Kidney (tissue), 22 donors: ENCODE measurements at places on chromosomes 5 and 9.

- no peak for DNase-seq
Measured at GRCh38 chr9:99607842-99608448, 213.7 kb upstream of the NR4A3 start.

DNA sequence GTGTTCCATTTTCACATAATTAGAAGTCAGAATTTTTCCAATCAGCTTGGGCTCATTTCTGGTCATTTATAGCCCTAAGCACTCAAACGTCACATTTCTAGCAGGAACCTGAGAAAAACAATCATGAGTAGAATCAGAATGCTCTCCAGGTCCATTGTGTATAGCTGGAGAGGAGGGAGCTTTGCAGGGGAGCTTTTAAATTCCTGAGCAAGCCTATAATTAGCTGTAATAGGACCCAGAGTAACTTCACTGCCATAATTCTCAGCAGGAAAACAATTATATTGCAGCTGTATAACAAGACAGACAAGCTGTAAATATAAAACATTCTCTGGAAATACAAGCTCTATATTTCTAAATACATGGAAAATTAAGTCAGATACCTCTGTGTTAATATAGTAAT, 637.6 kb upstream of the SGCD start:
- no peak for DNase-seq

DNA sequence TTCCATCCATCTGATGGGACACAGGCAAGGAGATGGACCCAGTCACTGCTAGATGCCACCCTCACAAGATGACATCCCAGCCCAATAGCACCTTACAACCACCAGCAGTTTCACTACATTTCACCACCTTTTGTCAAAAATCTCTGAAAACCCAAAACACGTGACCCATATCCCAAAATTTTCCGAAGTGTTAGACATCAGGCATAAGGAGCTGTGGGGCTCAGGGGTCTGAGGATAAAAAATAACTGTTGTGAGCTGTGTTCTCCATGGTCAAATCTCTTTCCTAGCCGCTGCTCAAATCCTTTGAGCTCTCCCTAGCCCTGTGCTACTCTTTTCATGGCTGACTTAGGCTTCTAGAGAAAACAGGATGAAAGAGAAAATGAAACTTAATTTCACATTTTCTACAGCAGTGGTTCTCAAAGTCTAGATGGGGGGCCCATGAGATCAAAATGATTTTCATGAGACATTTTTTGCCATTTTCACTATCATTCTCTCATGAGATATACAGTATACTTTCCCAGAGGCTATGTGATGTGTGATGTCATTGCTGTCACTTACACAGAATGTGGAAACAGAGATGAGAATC, 40.7 kb downstream of the TIMD4 start:
- DNase-seq, result no peak

DNA sequence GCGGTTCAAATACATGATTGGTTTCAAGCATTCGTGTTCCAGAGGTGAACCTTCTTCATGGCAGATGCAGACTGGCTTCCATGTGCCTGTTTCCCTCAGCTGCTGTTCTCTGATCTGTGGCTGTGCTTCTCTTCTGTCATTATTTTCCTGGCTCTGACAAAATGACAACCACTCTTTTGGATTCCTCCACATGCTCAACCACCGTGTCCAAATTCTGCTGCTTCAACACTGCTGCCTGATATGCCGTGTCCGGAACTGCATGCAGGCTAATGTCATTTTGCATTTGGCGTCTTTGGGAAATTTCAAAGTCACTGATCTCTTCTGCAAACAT, 368.7 kb upstream of the ZNF608 start:
- DNase-seq, result no peak

GRCh38 chr5:105677291-105677690, 1993.4 kb downstream of the EFNA5 start:
- DNase-seq, result no peak

- DNase-seq, result no peak
Measured at GRCh38 chr5:132203464-132203818, 24.2 kb downstream of the P4HA2 start.

GRCh38 chr9:137252555-137253506, 1.7 kb downstream of the STPG3 start:
- peak; percentile 46 for DNase-seq

DNA sequence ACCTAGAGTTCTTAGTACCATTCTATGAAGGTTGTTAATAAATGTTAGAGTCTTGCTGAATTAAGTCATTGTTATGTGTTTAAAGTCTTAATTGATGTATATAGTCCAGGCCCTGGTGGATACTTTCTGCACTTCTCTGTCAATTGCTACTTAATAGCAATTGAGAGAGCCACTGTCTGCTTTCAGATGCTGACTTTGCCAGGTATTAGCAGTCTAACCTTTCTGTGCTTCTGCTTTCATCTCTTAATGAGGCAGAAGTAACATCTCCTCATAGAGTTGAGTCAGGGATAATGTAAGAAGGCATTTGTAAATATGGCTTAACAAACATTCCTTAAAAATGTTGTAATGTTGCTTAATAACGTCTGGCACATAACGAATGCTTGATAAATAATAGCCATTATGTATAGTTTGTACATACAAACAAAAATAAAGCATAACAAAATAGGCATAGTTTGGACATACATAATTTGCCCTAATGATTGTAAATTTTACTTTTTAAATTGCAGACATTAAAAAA, 28.3 kb downstream of the RASGRF2 start:
- no peak for DNase-seq

DNA sequence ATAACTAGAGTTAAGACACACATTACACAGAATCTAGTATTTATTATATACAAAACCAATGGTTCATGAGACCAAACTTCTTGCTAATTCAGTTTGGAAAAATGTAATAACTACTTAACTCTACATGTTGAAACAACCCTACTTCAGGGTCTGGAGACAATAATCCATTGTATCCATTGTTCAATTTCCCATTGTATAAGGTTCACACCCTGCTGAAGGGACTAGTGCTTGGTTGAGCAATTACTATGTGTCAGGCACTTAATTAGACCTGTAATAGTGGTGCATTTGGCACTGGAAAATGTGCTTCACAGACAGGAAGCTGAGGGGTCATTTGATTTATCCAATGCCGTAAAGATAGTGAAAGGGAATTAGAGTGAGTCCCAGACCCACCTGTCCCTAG, 114.3 kb upstream of the PAPPA start:
- no peak for DNase-seq

DNA sequence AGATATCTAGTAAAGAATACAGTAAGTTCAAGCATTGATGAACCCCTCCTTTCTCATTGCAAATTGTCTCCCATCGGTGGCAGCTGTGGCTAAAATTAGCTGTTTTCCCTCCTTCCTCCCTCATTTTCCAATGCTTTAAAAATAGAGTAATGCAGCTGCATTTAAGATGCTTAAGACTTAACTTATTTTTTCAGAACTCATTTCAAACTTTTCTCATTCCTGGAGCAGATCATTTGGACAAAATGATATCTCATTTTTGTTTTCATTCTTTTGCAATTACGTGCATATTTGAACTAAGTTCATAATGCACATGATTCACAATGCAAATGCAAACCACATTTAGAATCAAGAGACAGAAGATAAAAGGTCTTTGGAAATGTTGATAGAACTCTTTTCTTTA, 14.6 kb downstream of the HSPB3 start:
- DNase-seq, result no peak

DNA sequence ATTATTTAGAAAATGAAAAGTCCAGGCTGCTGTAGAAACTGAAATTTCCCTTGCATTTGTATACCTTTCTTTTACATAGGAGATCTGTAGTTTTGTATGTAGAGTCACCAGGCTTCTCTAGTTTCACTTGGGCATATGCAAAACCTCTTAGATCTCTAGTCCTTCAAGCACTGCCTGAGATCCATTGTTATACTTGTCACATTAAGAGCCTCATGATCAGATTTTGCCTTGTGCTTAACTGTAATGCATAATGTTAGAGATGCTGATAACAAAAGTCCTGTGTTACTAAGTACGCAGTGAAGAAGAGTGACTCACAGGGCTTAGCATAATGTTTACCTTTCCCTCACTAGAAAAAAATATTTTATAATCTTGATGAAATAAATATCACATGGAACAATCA, 250.2 kb downstream of the CYLC2 start:
- no peak for DNase-seq

- DNase-seq, result no peak
Measured at GRCh38 chr5:177232358-177232757, 71.2 kb downstream of the RAB24 start.

- DNase-seq, result no peak
Measured at GRCh38 chr5:116982035-116982434, 407.4 kb upstream of the SEMA6A start.

- no peak for DNase-seq
Measured at GRCh38 chr5:18220631-18221030, 586.4 kb downstream of the TAF11L14 start.

GRCh38 chr9:117405950-117406705, 8.7 kb downstream of the ASTN2 start:
- DNase-seq, result no peak

DNA sequence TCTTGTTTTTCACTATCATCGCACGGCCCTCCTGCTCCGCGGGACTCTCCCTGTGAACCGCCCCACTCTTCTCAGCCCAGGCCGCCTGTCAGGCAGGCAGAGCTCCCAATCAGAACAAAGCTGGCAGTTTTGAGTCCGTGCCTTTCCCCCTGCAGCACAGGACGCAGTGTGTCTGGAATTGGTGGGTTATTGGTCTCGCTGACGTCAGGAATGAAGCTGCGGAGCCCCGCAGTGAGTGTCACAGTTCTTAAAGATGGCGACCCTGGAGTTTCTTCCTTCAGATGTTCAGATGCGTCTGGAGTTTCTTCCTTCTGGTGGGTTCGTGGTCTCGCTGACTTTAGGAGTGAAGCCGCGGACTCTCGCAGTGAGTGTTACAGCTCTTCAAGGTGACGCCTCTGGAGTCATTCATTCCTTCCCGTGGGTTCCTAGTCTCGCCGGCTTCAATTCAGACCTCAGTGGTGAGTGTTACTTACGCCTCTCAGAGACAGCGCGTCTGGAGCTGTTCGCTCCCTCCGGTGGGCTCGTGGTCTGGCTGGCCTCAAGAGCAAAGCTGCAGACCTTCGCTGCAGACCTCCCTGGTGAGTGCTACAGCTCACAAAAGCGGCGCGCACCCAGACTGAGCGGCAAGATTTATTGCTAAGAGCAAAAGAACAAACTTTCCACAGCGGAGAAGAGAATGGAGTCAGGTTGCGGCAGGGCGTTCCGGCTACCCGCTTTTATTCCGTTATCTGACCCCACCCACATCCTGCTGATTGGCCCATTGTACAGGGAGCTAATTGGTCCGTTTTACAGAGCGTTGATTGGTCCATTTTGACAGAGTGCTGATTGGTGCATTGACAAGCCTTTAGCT, 7.4 kb downstream of the ZDHHC11B start:
- peak; percentile 87 for DNase-seq

GRCh38 chr5:151509231-151509630, 61.8 kb downstream of the SLC36A1 start:
- no peak for DNase-seq

- DNase-seq, result no peak
Measured at GRCh38 chr9:101047848-101048397, 19.4 kb downstream of the PLPPR1 start.

GRCh38 chr9:109771087-109771486, 8.9 kb upstream of the PALM2AKAP2 start:
- DNase-seq, result peak; percentile 41

DNA sequence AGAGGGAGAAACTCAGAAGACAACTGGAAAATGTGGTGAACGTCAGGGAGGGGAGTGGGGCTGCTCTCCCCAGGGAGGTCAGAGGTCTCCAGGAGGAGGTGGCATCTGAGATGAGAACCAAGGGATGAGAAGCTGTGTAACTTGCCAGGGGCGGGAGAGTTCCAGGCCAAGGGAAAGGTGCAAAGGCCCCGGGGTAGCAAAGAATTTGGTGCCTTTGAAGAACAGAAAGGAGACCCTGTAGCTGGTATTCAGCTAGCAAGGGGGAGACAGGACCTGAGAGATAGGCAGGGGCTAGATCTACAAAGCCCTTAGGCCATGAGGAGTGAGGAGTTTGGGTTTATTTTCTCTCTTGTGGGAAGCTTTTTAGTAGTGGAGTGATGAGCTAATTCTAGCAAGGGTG, 3.3 kb downstream of the DNM1 start:
- DNase-seq, result no peak

DNA sequence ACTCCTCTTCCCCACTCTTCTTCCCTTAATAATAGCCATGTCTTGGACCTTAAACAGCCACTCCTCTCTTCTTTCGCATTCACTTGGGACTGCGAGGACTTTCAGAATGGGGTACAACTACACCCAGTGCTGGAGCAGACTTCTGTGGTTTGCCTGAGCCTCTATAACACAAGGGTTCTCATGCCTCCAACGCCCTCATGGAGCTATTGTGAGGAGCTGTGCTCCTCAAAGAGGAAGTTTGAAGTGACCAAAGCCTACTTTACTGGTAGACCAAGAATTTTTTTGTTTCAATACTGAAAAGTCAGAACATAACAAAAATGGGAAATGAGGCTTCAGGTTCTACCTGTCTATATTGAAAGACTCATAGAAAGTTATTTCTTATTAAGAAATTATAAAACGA, 316.4 kb downstream of the PIK3R1 start:
- DNase-seq, result no peak

DNA sequence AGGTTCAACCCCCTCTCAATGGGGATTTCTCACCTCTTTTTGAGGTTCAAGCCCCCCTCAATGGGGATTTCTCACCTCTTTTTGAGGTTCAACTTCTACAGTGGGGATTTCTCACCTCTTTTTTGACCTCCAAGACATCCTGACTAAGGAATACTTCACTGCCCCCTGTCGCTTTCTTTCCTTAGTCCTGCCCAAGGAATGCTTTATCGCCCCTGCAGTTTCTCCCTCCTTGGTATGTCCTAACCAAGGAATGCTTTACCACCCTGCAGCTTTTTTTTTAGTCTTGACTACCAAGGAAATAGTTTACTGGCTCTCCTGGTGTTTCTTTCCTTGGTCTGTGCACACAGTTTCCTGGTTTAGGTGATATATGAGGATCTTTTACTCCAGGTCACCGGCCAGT, 9.6 kb upstream of the IRGM start:
- no peak for DNase-seq

- DNase-seq, result no peak
Measured at GRCh38 chr9:133918111-133918813, 73.9 kb downstream of the VAV2 start.

GRCh38 chr5:98296426-98296825, 477.0 kb upstream of the RGMB start:
- no peak for DNase-seq

DNA sequence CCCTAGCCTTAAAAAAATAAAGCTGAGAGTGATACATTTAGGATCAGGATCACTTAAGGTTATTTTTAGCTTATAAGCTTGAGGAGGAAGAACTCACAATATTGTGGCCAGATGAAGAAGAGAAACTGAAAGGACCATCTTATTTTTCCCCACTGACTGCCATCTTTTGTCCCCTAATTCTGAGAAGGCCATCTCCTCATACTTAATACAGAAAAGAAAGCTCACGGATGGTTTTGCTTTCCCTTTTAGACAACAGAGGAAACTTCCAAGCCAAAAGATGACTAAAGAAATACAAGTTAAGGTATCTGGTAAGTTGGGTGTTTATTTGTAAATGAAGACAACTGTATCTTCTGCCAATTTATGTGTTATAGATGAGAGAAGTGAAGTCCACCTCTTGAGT, 36.4 kb downstream of the ERAP1 start:
- no peak for DNase-seq
